ENCODE measurements at places on chromosomes 3 and 15. TPM values are rescaled to one million over a fixed set of nuclear protein-coding genes. Genes with fewer than 3 reads are reported as not detected.

- DNase-seq, result no peak
Measured at GRCh38 chr3:156478891-156479290, 76.0 kb downstream of the SSR3 start.

GRCh38 chr3:138132239-138132638 is at the start of gene A4GNT:
Gene A4GNT, minus strand, starts transcription at chr3:138132390. Its CDS starts 1,134 bp downstream, at chr3:138131256.
- no peak for DNase-seq

DNA sequence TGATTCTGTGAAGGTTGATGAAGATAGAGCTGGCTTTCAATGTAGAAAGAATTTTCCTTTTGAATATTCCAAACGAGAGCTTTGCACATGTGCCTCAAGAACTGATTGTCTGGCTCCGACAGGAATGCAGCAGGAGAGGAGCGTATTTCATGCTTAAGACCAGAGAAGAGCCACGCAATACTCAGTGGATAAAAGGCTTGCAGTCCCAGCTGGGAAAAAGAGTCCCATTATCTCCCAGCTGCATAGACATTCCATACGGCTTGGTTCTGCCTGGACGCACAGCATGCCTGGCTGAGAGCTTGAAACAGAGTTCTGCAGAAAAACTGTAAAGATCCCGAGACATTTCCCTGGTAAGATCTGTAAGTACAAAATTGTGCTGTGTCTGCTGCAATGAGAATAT is at the start of gene CNTN6:
Gene CNTN6, plus strand, starts transcription at position 254 of the 400 bp plus-strand sequence. CDS start 54,985 bp downstream, outside the sequence.
- no peak for DNase-seq

NOX5 gene
- 2.6 TPM for total RNA-seq

DNA sequence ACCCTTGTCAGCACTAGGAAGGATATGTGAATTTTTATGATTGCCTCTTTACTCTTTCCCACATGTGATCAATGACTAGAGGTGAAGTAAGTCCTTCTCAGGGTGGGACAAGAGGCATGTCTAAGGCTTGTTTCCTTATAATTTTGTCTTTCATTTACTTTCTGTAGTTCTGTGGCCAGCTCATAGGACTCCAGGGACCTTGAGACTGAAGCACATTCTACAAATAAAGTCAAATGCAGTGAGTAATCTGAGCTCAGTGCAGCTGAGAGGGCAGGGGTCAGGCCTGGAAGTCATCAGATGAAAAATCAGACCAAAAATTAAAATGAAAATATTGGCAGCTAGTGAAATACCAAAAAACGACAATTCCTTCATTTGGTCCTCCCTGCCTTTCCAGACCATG is 424.7 kb upstream of the THBS1 start:
- DNase-seq, result no peak

DNA sequence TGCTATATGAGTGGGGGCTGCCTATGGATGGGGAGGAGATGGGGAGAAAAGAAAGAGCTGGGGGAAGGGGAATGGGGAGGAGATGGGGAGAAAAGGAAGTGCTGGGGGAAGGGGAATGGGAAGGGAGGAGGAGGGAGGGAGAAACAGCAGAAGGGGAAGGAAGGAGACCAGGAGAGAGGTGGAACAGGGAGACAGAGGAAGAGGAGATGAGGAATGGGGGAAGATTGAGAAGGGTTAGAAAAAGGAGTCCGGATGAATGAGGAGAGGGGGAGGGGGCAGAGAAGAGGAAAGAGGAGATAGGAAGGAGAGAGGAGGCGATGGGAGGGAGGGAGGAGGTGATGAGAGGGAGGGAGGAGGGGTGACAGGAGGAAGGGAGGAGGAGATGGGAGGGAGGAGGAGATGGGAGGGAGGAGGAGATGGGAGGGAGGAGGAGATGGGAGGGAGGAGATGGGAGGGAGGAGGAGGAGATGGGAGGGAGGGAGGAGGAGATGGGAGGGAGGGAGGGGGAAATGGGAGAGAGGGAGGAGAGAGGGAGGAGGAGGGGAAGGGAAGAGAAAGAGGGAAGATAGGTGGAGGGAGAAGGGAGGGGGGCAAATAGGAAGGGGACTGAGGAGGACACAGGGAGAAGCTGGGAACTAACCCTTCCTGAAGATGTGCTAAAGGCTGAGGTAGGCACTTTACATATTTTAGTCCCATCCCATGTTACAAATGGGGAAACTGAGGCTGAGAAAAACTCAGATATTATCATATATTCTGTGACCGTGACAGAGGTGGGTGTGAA is 6.6 kb upstream of the BCL2L10 start:
- no peak for DNase-seq

GRCh38 chr3:71854096-71854495 is 69.1 kb upstream of the PROK2 start:
- no peak for DNase-seq

DNA sequence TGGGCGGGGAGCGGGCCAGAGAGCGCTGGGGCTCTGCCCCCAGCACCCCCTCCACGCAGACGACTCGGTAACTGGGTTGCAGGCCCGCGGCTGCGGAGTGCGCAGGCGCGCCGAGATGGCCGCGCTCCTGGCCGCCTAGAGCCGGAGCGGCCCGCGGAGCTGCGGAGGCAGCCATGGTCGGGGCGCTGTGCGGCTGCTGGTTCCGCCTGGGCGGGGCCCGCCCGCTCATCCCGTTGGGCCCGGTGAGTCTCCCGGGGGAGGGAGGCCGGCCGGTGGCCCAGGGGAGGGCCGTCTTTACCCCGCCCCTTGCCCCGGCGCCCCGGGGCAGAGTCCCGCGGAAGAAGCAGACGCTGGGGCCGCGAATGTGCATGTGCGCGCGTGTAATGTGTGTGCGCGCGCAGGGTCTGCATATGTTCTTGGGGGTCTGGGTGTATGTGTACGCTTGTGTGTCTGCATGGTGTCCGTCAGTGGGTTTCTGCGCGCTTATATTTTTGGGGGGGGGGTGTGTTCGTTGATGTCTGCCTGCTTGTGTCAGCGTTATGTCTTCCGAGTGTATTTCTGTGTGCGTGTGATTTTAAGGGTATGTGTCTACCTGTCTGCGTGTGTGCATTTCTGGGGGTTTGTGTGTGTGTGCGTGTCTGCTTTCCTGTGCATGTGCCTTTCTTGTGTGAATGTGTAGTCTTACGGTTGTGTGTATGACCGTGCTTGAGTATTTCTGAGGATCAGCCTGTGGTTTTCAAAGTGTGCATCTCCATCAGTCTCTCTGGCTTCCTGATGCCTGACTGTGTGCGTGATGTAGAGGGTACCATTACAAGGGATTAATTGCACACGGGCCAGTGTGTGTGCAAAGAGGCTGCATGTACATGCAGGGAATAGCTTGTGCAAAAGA is at the start of gene ABHD14A:
Gene ABHD14A, plus strand, starts transcription at position 102 of the 889 bp plus-strand sequence. Its CDS starts 72 bp downstream, at position 174.
- DNase-seq, result peak; percentile 70

RPP25 gene
- 13.1 TPM for total RNA-seq

SLC15A2 gene
- 0.98 TPM for total RNA-seq

GRCh38 chr3:126064627-126065258 is 19.2 kb downstream of the SLC41A3 start:
- DNase-seq, result no peak

GOLGA8T gene
- not detected for total RNA-seq

GTF2A2 gene
- 20.3 TPM for total RNA-seq

TIGIT gene
- 0.48 TPM for total RNA-seq

SEMA3G gene
- 12.3 TPM for total RNA-seq

C3orf80 gene
- total RNA-seq, result 0.15 TPM

DNA sequence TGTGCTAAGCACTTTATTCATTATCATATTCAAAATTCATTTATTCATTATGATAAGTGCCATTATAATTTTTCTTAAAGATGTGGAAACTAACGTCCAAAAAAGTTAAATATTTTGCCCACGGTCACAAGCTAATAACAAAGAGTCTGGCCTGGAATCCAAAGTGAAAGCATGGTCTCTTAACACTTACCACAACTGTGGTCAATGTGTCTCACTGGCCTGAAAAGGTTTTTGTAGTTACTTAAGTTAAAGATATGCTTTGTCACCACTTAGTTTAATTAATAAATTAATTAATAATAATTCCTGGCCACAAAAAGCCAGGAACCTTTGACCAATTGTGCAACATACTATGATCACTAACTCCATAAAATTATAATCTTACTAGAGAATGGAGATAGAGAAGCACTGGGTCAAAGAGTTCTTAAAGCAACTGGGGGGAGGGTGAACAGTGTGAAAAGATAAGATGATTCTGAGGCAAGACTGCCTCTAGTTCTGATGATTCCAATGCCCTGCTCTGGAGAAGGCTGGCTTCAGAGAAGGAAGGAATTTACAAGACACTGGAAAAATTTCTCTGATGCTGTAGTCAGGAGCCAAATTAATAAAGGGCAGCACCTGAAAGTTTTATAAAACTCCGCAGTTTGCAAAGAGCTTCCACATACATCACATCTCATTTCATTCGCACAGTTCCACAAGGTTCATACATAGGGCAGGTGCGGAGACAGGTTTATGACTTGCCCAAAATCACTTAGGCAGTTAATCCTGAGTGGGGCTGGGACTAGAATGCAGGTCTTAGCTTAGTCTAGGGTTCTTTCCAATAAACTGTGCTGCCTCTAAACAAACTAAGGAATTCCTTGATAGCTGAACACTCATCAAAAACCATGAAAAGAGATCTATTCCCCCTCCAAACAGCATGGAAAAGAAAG is 32.5 kb downstream of the NPTN start:
- DNase-seq, result no peak

TMIE gene
- not detected for total RNA-seq

SKOR1 gene
- total RNA-seq, result 1.1 TPM

- no peak for DNase-seq
Measured at GRCh38 chr3:152225201-152225600, 43.5 kb upstream of the MBNL1 start.

DNA sequence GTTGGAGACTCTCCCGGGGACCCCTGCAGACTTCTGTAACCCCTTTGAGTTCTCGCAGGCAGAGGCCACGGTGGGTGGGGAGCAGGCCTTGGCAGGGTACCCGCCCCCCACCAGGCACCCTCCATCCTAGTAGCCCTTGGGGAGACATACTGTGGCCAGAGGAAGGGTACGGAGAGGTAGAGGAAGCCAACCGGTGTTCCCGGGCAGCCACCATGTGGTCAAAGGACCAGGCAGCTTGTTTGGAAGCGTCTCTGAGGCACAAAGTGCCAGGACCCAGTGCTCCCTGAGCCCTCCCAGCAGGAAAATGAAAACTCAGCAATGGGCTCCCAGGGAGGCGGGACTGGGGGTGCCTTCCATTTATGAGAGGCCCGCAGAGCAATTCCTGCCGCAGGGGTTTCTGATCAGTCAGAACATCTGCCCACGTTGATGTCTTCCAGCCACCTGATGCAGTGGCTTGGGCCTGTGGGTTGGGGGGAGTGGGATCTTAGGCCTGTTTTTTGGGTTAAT is 53.0 kb upstream of the CGNL1 start:
- no peak for DNase-seq

- DNase-seq, result no peak
Measured at GRCh38 chr3:163391407-163392181, 1686.7 kb downstream of the SI start.

GRCh38 chr15:77013776-77014131 is 18.8 kb downstream of the PSTPIP1 start:
- DNase-seq, result no peak

GRCh38 chr3:183427876-183428446 is 458 bp downstream of the MCF2L2 start:
- no peak for DNase-seq

- no peak for DNase-seq
Measured at GRCh38 chr15:69092159-69092558, 68.3 kb upstream of the GLCE start.

DNA sequence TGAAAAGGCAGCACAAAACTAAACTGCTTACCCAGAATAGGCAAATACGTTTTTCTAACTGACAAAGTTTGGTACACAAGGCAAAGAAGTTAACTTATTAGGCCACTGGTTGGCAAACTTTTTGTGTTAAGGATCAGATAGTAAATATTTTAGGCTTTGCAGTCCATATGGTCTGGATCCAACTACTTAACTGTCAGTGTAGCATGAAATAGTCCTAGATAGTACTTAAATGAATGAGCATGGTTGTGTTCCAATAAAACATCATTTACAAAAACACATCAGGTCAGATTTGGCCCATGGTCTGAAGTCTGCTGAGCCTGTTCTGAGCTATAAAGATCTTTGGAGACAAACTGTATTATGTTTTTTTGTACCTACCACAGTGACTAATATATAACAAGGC is 136.9 kb downstream of the PCCB start:
- no peak for DNase-seq

All from breast epithelium (tissue), 4 donors.